ENCODE measurements at places on chromosomes 5 and 9.

GRCh38 chr5:82164977-82165713 is 113.0 kb downstream of the RPS23 start:
- no peak for DNase-seq

- DNase-seq = no peak
Observed at GRCh38 chr9:126205265-126205664, 121.4 kb upstream of the MVB12B start.

DNA sequence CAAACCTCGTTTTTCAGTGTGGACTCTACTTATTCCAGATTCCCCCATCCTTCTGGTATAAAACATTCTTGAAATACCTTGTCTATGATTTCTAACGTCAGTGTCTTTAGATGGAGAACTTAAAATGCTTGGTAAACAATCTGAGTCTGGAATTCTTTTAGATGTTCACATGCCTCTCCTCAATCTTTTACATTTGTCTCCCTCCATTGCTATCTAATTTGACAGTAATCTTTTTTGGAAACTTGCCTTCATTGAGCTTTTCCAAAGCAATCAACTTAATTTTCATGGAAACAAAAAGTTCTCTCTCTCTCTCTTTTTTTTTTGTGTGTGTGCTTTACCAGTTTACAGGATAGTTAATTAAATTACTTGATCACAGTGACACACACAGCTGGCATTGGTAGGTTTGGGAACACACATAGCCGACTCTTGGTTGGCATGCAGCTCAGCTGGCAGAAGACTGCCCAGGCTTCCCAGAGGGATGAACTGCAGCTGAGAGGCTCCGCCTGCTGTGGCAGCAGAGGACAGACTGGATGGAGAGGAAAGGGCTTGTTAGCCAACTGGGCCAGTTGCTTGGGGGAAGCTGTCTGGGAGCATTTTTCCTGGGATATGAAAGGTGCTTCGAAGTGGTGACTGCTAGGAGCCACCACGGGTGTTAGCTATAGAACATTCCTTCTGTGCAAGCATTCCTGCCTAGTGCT is 271.3 kb downstream of the ZSWIM6 start:
- DNase-seq = no peak

DNA sequence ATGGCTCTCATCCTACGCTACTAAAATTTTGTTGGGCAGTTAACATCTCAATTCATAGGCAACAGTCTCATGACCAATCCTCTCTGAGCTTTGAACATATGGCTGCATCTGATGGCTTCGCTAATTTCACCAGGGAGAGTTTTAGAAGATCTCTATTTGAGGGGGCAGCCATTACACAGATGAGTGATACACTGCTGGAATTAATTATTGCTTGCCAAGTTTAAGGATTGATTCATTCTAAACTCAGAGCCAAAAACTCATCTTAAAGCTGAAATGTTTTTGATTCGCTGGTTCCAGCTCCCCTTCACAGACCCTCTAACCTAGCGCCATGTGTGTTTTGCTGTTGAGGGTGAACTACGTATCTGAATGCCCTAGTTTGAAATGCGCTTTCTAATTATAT is 519.9 kb upstream of the WWC1 start:
- no peak for DNase-seq

DNA sequence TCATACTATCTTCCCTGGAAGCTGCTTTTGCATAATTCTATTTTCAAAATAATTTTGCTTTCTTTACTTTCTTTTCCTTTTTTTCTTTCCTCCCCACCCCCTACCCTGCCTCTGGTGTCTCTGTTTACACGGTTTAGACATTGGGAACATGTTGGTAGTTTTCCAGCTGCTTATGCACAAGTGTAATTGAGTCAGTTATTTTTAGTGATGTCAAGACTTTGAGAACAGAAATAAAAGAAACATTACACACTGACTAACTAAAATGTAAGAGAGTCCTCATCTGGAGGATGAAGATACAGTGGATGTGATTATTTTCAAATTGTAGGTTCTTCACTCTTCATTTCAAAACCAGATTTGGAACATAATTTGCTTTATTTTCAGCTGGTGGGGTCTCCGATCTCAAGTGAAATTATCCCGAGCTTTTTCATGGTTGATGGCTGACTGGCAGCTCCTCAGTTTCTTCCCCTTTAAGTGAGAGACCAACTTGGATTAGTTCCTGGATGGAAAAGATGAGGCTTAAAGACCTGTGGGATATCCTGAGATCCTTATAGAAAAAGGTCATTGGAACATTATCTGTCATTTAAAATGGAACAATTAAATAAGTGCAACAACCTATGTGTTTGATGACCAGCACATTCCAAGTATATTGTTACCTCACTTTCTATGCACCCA is 154.4 kb upstream of the ZNF462 start:
- no peak for DNase-seq

DNA sequence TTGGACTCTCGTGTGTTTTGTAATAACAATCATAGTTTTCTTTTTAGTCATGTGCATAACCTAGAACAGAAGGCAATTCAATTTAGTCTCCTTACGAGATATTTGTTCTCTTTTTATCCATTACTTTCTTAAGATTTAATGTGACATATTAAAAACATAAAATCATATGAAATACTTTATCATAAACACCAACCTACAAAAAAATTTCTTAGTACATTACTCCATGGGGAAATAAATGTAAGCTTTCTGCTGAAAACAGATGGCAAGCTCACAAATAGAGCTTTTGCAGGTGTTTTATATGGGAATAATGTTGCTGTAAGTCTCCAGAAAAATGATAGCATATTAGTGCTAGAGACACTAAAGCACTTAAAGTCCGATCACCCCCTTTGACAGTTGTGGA is 1035.2 kb upstream of the ARRDC3 start:
- DNase-seq = no peak

DNA sequence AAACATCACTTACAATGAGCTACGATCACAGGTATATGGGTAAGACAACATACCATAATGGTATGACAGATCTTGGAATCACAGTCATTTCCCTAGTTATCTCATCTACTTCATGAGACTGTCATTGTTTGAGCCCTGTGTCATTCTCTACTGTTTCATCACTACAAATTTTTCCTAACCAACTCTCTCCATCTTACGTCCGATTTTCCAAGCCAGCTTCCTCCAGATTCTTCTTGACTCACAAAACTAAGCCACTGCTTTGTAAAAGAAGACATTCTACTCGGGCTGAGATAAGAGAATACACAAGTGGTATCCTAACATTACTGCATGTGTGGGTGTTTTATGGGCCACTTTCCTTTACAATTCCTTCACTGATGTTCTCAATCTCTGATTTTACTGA is 49.6 kb downstream of the SERINC5 start:
- no peak for DNase-seq

All from activated T-helper 1 cell treated with Interleukin-2 at 50 U/mL for 16 hours (primary cell).